ENCODE measurements at places on chromosomes 12 and 14. TPM values are rescaled to one million over a fixed set of nuclear protein-coding genes. Genes with fewer than 3 reads are reported as not detected.

Gene FOXN4
- not detected for total RNA-seq

Gene GPN3
- 34.9 TPM for total RNA-seq

DNA sequence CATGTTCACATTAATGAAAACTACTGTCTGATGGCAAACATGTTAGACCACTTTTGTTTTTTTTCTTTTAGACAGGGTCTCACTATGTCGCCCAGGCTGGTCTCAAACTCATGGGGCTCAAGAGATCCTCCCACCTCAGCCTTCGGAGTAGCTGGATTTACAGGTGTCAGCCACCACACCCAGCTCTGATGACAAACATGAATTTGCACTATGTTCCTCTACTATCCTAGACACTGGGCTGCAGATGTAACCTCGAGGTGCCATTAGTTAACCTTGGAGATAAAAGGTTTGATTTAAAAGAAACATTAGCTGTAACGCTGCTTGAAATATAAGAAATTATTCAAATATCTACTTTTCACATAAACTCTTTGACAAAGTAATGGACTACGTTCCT, 8.1 kb downstream of the VPS37B start:
- H3K27me3 ChIP-seq: no peaks in the 10 kb centered on the region
- peak overlapping the region; percentile 70 for H3K27ac ChIP-seq
- H3K36me3 ChIP-seq: no peaks in the 10 kb centered on the region
- H3K4me3 ChIP-seq: no peak overlapping the region
- H3K4me1 ChIP-seq: peaks cover 60% of the 10 kb centered on the region
- no peak for DNase-seq

DNA sequence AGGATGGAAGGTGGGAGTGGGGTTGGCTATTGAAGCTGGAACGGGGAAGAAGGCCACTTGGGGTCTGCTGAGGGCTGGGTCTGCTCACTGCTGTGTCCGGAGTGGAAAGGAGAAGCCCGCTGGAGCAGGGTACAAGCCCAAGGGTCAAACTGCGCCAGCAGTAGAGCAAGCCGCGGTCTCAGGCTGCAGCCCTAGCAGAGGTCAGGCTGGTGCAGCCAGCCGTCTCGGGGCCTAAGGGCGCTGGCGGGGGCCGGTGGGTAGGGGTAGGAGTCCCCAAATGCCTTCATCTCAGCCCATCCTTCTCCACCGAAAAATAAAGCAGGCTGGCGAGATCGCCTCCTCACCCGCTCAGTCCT, 718 bp upstream of the JDP2 start:
- H3K27me3 ChIP-seq: no peaks in the 10 kb centered on the region
- H3K36me3 ChIP-seq: peaks cover 2% of the 10 kb centered on the region
- no peak for DNase-seq

DNA sequence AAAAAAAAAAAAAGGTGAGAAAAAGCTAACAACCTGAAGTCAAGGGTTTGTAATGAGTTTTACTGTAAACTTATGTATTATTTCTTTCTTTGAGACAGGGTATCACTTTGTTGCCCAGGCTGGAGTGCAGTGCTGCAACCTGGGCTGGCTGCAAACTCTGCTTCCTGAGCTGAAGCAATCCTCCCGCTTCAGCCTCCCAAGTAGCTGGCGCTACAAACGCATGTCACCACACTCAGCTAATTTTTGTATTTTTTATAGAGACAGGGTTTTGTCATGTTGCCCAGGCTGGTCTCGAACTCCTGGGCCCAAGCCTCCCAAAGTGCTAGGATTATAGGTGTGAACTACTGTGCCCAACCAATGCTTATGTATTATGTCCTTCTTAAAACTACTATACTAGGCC, 9.2 kb downstream of the ATF7 start:
- H3K4me3 ChIP-seq: no peak overlapping the region
- peaks cover 29% of the 10 kb centered on the region for H3K4me1 ChIP-seq
- DNase-seq: no peak
- H3K27ac ChIP-seq: peak overlapping the region; percentile 34
- no peaks in the 10 kb centered on the region for H3K27me3 ChIP-seq

- H3K27me3 ChIP-seq: no peaks in the 10 kb centered on the region
- no peak overlapping the region for H3K27ac ChIP-seq
- no peaks in the 10 kb centered on the region for H3K36me3 ChIP-seq
- H3K4me3 ChIP-seq: no peak overlapping the region
- DNase-seq: no peak
- H3K4me1 ChIP-seq: no peaks in the 10 kb centered on the region
Observed at GRCh38 chr14:56874375-56874774, 64.1 kb upstream of the OTX2 start.

- DNase-seq: no peak
- H3K27me3 ChIP-seq: no peaks in the 10 kb centered on the region
- no peak overlapping the region for H3K4me3 ChIP-seq
- no peaks in the 10 kb centered on the region for H3K36me3 ChIP-seq
- H3K27ac ChIP-seq: no peak overlapping the region
- no peaks in the 10 kb centered on the region for H3K4me1 ChIP-seq
Observed at GRCh38 chr14:51028361-51028760, 66.5 kb downstream of the TRIM9 start.

Gene PXMP2
- total RNA-seq: 36.8 TPM

- H3K27me3 ChIP-seq: no peaks in the 10 kb centered on the region
- no peak overlapping the region for H3K4me3 ChIP-seq
- no peak for DNase-seq
- no peak overlapping the region for H3K27ac ChIP-seq
Observed at GRCh38 chr12:104057771-104058197, 6.5 kb upstream of the HCFC2 start.

DNA sequence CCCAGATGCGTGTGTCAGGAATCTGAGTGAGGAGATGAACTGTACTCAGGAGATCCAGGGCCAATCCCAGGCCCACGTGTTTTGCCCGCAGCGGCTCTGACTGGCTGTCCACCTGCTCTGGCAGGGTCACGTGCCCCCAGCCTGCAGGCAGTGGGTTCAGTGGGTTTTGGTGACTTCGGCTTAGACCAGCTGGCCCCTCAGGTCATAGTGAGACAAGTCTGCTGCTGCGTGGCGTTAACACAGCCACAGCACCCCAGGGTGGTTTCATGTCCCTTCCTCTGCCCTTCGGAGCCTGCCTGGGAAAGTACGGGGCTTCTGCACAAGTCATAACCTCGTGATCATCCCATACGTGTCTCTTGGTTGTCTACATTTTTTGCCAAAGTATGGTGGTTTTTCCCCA, 2.6 kb downstream of the FBRSL1 start:
- H3K27me3 ChIP-seq: no peaks in the 10 kb centered on the region
